RPMI7951 (cell line): ENCODE measurements at places on chromosomes 6 and 20. TPM values are rescaled to one million over a fixed set of nuclear protein-coding genes. Genes with fewer than 3 reads are reported as not detected.
A peak's percentile ranks its signal among the peaks of the same experiment; 100 is the strongest.

The MCCD1 gene
- not detected in 2 replicates for total RNA-seq

DNA sequence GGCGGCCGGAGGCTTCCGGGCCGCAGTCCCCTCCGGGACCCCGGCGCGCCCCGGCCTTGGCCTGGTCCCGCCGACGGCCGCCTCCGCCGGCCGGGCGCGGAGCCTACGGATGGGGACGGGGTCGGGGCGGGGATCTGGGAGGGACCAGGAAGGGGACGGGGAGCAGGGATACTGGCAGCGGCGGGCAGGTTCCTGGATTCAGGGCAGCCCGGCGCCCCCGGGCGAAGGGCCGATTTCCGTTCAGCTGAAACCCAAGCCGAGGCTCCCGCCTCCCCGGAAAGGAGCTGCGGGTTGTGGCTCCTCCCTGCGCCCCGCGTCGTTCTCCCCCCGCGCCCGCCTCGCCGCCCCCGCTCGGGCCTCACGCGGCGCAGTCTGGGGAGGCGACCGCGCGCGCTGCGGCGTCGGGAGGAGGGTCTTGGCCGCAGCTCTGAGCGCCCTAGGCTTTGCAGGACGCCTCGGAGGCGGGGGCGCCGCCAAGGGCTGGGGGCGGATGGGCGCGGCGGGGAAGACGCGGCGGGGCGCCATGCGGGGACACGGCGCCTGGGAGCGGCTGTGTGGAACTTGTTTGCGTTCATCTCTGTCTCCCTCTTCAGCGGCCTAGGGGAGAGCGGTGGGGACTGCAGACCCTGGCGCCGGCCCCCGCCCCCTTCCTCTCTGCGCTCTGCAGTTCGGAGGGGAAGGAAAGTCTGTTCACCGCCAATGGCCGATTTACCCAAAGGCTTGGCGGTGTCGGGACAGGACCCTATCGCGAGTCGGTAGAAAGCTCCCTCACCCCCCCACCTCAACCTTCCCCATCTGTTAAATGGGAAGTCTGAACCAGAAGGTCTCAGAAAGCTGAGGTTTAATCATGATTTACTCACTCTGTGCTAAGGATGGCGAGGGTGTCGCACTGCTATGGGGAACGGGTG lies 22.7 kb upstream of the TMEM181 start:
- peak; percentile 28 for DNase-seq

- DNase-seq = peak; percentile 66
These were observed 119.0 kb downstream of the RTN4IP1 start for GRCh38 chr6:106510090-106510970.

The TSBP1 gene
- total RNA-seq = not detected in 2 replicates

The SALL4 gene
- 2.3 and 2.5 TPM in 2 replicates for total RNA-seq

GRCh38 chr6:116229287-116229913 lies 24.5 kb downstream of the TSPYL4 start:
- DNase-seq = no peak

GRCh38 chr6:71727632-71728294 lies 158.6 kb upstream of the RIMS1 start:
- no peak for DNase-seq

The PROKR2 gene
- 0.10 TPM in 1 of 2 replicates, not detected in the other for total RNA-seq

DNA sequence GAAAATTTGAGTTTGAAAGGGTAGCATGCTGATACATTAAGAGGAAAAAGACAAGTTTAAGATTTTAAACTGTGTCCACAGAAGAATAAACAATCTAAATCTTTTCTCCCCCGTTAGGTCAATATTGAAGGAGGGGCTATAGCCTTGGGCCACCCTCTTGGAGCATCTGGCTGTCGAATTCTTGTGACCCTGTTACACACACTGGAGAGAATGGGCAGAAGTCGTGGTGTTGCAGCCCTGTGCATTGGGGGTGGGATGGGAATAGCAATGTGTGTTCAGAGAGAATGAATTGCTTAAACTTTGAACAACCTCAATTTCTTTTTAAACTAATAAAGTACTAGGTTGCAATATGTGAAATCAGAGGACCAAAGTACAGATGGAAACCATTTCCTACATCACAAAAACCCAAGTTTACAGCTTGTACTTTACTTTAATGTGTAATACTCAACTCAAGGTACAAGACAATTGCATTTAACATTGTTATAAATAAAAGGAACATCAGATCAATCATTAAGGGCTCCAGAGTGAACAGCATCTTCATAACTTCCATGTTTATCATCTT lies 10.8 kb downstream of the TCP1 start:
- DNase-seq = no peak

The PLCB4 gene
- total RNA-seq = 5.3 and 5.4 TPM in 2 replicates

The WFDC12 gene
- total RNA-seq = not detected in 2 replicates

DNA sequence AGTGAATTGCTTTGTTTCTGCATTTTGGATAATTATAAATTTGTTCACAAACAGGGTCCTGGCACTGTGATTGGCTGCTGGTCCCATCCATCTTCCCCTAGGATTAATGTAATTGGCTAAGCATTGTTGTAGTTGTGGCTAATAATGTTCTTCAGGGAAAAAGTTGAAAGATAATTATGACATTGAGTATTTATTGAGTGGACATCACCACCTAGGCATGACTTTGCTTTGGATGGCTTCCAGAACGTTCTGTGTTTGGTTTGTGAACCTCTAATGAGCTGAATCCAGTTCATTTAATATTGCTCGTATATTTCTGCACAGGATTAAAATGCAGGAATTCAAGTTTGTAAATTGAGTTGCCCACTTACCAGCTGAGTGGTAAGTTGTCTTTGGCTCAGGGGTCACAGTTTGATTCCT lies 55.1 kb downstream of the ARID1B start:
- DNase-seq = peak; percentile 65

DNA sequence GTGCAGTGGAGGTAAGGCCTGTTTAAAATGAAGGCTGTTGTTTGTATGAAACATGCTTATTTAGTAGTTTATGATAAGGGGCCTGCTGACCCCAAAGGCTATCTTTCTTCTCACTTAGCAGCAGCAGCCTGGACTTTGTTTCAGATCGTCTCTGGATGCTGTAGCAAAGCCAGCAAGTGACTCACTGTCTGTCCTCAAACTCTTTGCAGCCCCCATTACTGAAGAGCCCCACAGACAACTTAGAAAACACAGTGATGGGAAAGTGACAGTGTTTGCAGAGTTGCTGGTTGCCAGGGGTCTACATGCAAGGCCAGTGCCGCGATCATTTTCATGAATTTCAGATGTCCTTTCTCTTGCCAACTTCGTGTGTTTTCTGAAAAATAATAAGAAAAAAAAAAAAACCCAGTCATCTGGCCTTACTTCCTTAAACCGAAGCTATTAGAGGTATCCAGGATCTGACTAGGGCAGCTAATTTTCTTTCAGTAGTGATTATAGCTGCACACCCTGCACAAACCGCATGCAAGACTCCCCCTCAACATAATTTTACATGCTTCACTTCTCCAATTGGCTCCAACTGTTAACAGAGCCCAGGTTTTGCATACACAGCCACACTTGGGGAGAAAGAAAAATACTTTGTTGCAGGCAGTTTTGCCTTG lies 11.6 kb upstream of the F13A1 start:
- no peak for DNase-seq

The EPM2A gene
- 6.6 and 7.1 TPM in 2 replicates for total RNA-seq

- peak; percentile 66 for DNase-seq
These were observed 119.4 kb upstream of the PRND start for GRCh38 chr20:4602297-4602631.

GRCh38 chr6:113758826-113759574 lies 98.1 kb upstream of the MARCKS start:
- DNase-seq = no peak

- no peak for DNase-seq
These were observed 39.3 kb downstream of the PHACTR3 start for GRCh38 chr20:59643615-59644061.

DNA sequence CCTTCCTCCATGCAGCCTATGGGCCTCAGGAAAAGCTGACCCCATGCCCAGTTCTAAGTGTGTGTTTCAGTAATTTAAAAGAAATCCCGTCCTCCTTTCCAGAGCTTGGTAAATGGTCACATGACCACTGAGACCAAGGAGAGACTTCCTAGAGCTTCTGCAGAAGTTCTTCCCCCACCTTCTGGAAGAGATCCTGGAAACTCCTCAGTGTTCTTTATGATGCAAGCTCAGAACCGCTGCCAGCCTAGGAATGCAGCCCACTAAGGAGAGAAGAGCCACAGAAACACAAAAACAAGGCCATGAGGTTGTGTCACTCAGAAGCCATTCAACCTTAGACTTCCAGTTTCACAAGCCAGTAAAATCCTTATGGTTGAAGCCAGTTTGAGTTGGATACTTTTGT lies 348.4 kb downstream of the TPBG start:
- DNase-seq = no peak

DNA sequence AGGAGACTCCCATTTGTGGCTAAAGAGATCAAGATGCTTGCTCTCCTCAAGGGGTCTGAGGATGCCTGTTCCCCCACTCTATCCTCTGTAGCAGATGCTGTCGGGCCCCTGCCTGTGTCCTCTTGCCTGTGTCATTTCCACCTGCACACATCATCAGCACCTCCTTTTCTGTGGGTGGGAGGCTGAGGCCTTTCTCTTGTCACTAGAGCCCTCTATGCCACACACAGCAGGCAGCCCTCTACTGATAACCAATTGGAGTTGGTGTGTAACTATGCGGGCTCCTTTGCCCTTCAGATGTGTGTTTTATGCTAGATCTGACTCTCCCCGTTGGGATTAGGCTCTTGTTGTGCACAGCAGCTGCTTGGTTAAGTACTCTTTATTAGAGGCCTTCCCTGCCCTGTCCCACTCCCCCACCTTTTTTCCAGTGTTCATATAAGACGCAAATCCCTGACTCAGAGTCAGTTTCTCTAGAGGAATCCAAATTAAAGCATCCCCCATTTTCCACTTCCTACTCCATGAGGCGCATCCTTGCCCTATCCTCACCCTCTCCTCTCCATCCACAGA lies 7.7 kb downstream of the TREML2 start:
- no peak for DNase-seq

The CPXM1 gene
- total RNA-seq = not detected in 2 replicates
